ENCODE measurements at places on chromosomes 11 and 22.

DNA sequence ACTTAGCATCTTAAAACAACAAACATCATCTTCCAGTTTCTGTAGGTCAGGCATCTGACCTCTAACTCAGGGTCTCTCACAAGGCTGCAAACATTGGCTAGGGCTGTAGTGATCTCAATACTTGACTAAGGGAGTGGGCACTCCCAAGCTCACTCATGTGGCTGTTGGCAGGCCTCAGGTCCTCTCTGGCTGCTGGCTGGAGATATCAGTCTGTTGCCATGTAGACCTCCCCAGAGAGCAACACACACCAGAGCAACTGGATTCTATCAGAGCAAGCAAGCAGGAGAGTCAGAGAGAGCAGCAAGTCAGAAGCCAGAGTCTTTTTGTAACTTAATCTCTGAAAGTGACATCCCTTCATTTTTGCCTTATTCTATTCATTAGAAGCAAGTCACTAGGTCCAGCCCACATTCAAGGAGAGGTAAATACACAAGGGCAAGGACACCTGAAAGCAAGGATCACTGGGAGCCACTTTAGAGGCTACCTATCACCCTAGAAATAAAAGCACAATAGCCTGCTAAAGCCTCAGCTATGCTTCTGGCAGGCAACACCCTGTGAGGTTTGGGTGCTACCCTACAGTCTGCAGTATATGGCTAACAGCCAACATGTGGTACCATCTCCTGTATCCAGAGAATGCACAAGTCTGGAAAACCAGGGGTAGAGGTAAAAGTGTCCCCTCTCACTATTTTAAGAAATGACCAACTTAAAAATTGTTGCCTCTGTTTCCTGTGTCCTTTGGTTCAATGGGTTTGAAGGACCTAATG lies 33.5 kb upstream of the CD44 start:
- no peak for DNase-seq

DNA sequence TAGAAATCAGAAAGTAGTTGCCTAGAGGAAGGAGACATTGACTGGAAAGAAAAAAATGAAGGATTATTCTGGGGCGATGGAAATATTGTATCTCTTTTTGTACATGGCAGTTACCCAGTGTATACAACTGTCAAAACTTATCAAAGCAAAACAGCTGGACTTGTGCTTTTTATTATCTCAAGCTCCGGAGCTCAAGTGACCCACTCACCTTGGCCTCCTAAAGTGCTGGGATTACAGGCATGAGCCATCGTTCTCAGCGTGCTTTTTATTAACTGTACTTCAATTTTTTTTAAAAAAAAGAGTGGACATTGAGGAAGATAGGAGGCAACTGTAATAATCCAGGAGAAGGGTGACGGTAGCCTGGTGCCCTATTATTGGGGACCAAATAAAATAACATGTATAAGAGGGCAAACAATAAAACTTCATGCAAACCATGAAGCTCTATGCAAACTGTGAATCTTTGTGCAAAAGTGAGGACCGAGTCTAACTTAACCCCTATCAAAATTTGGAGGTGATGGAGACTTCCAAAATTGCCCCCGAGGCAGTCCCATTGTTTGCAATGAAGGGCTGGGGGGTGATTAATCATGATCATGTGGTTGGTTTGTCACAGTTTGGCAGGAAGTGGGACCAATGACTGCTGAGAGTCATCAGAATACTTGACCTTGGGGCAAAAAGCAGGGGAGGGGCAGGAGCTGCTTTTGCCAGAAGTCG lies 23.5 kb downstream of the FZD4 start:
- DNase-seq, result no peak

DNA sequence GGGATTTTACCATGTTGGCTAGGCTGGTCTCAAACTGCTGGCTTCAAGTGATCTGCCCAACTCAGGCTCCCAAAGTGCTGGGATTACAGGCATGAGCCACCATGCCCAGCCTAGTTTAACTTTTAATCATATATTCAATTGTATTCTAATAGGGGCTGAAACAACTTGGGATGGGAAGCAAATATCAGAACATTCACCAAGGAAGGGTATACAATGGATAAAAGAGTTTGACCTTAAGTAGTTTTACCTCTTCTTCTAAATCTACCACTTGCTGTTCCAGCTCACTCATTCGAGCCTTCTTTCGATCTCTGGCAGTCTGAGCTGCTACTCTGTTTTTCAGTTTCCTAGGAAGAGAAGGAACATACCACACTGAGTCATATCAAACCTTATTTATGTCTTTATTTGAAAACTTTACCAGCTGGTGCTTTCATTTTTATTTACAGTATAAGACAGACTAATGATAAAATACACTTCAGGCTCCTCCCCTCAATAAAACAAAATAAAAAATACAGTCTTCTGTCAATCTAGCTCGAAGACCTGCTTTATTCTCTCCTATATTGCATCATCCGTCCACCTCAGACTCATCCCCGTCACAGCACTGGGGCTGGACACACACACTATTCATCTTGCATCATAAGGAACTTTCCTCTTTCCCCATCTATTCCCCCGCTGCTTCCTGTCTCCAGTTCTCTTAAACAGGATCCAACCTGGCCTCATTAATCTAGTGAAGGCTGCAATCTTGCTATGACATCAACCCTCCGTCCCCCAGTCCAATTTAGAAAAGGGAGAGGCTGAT lies 1.4 kb downstream of the XBP1 start:
- peak; percentile 44 for DNase-seq

DNA sequence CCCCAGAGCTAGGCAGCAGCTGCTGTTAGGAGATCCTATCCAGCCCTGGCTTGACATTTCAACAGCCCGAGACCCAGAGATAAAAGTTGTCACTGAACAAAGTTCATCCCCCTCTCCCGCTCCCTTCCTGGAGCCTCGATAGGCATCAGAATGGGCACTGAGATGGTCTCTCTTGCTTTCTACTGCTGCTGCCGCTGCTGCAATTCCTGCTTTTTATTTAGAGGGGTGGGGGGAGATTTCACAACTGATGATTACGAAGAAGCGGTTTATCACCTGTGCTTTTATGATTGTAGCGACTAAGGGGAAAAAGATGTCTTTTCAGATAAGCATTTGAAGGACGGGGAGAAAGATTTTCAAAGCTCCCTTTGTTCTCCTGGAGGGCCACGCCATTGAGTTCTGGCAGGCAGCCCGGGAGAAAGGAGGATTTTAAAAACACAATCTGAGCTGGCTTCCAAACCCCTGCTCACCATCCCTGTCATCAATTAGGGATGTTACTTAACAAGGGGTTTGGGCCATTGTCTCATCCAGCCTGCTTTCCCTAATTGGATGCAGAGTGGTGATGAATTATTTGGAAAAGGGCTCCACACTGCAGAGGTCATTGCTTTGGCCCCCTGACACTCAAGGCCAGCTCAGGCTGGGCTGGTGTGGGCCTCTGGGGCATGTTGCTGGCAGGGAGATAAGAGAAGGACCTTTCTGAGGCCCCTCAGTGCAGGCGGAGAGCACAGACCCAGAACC lies 344.7 kb downstream of the BUD13 start:
- peak; percentile 18 for DNase-seq

Measured in tibial nerve (tissue), 4 donors.